ENCODE measurements at places on chromosomes 5 and 9. TPM values are rescaled to one million over a fixed set of nuclear protein-coding genes. Genes with fewer than 3 reads are reported as not detected.

DNA sequence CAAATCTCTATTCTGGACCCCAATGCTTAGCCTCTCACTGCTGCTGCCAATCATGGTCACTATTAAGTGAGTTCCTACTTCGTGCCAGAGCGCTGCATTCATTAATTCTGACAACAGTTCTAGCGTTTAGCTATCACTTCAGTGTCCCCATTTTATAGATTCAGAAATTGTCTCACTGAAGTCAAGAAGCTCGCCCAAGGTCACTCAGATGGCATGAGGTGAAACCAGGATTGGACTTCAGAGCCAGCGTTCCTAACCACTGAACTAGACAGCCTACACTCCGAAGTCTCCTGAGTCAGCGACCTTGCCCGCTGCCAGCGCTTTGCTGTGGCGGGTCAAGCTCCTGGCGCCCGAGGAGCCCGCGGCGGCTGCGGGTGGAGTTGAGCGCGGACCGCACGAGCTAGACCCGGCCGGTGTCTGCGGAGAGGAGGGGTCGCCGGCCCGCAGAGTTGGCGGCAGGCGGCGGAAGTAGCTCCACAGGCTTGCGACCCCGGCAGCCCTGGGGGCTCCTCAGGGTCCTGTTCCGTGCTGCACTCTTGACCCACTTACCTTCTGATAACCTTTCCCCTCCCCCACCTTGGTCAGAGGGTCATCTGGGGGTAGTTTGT, 2.1 kb upstream of the GABRB2 start:
- no peak overlapping the region for H3K27ac ChIP-seq
- peaks cover 15% of the 10 kb centered on the region for H3K4me1 ChIP-seq
- no peaks in the 10 kb centered on the region for H3K36me3 ChIP-seq
- H3K4me3 ChIP-seq: peak overlapping the region; percentile 11
- no peak for DNase-seq
- H3K27me3 ChIP-seq: no peaks in the 10 kb centered on the region

GRCh38 chr9:131582056-131582455, 36.7 kb downstream of the PRRT1B start:
- DNase-seq: no peak
- peaks cover 78% of the 10 kb centered on the region for H3K36me3 ChIP-seq
- no peak overlapping the region for H3K4me3 ChIP-seq
- no peaks in the 10 kb centered on the region for H3K4me1 ChIP-seq

GRCh38 chr5:121239951-121240350, 611.7 kb upstream of the FTMT start:
- H3K36me3 ChIP-seq: no peaks in the 10 kb centered on the region
- no peak overlapping the region for H3K4me3 ChIP-seq
- no peak for DNase-seq
- no peaks in the 10 kb centered on the region for H3K4me1 ChIP-seq

DNA sequence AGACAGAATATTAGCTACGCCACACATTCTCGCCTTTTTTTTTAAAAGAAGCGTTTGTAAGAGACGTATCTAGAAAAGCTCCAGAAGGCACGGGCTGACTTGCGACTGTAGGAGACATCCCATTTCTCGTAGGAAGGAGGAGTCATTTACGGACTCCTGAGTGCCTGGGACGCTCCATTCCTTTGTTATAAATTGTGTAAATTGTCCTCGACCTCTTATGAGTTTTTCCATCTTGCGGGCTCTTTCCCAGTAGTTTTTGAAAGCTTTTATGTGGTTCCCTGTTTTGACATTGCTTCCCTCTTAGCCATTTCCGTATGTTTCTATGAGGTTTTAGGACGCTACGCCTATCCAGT, 1.0 kb downstream of the RABL6 start:
- H3K36me3 ChIP-seq: peaks cover 3% of the 10 kb centered on the region
- H3K27me3 ChIP-seq: no peaks in the 10 kb centered on the region

GRCh38 chr5:142432369-142432863, 107.6 kb upstream of the SPRY4 start:
- no peaks in the 10 kb centered on the region for H3K27me3 ChIP-seq
- no peak for DNase-seq

GRCh38 chr5:92554447-92555085, 1026.5 kb downstream of the NR2F1-AS1 start:
- H3K36me3 ChIP-seq: no peaks in the 10 kb centered on the region
- H3K27ac ChIP-seq: no peak overlapping the region
- no peak overlapping the region for H3K4me3 ChIP-seq
- no peaks in the 10 kb centered on the region for H3K4me1 ChIP-seq
- H3K27me3 ChIP-seq: no peaks in the 10 kb centered on the region

DNA sequence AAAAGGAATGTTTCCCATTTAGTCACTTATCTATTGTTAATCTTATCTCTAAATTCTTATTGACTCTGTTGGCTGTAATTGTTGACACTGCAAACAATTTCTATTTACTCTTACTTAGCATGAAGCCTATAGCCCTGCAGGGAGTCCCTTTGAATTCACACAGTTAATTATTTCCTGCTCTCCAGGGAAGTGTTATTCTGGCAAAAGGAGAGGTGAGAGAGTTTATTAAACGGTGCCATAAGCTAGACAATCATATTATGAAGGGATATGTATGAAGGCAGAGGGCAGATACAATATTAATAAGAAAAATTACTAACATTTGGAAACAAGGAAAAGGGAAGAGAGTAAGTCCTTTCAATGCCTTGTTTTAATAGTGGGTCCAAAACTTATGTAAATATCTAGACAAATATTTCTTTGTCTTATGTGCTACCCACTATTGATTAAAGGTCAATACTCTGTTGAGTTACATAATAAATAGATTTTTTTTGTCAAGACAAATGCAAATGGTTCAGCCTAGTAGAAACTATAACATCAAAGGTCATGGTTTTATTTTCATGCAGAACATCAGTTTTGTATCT, 107.1 kb downstream of the CDH18 start:
- no peaks in the 10 kb centered on the region for H3K4me1 ChIP-seq
- no peak overlapping the region for H3K4me3 ChIP-seq
- H3K36me3 ChIP-seq: no peaks in the 10 kb centered on the region
- DNase-seq: no peak
- no peaks in the 10 kb centered on the region for H3K27me3 ChIP-seq
- no peak overlapping the region for H3K27ac ChIP-seq

DNA sequence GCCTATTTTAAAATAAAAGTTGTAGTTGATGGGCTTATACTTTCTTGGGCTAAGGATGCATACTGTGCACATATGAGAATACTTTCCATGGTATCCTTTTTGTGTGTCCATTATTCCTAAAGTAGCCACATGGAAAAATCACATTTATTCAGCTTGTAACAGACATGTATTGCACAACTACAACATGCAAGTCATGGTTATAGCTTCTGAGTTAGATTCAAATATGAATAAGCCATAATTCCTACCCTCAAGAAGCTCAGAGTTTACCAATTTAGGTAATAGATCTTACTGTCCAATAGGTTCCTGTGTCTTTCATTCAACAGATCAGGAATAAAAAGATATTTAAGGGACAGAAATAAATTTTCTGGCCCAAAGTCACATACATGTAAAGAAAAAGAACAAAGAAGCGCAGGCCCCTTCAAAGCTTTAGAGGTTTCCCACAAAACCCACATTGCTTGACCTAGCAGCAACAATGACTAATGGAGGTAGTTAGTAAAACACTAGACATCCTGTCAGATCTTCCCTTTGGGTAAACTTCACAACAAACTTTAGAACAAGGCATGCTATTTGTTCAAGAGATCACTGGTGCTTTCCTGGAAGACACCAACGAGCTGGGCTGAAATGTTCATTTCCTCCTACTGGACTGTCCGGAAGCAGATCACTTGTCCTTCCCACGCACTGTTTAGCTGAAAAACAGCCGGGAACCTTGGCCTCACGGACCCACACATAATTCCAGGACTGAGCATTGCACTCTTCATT, 78.4 kb upstream of the ITGA1 start:
- no peak overlapping the region for H3K4me3 ChIP-seq
- no peaks in the 10 kb centered on the region for H3K4me1 ChIP-seq
- no peak overlapping the region for H3K27ac ChIP-seq
- DNase-seq: no peak
- no peaks in the 10 kb centered on the region for H3K36me3 ChIP-seq

- no peaks in the 10 kb centered on the region for H3K36me3 ChIP-seq
- H3K4me3 ChIP-seq: no peak overlapping the region
- H3K27me3 ChIP-seq: no peaks in the 10 kb centered on the region
- no peak for DNase-seq
These were observed 141.8 kb downstream of the YIPF5 start for GRCh38 chr5:144028636-144029035.

- peaks cover 29% of the 10 kb centered on the region for H3K4me1 ChIP-seq
- no peak for DNase-seq
- no peak overlapping the region for H3K4me3 ChIP-seq
These were observed 14.0 kb upstream of the CHD1 start for GRCh38 chr5:98942847-98943246.

SVEP1 gene
- 84.5 TPM for total RNA-seq

CTXN3 gene
- total RNA-seq: not detected

GRCh38 chr5:181207214-181207959, 2.4 kb upstream of the TRIM7 start:
- H3K27me3 ChIP-seq: no peaks in the 10 kb centered on the region
- peak overlapping the region; percentile 64 for H3K4me3 ChIP-seq
- no peak for DNase-seq
- H3K27ac ChIP-seq: peak overlapping the region; percentile 87

IFNE gene
- 3.2 TPM for total RNA-seq

UBTD2 gene
- 22.8 TPM for total RNA-seq

EMB gene
- 10.1 TPM for total RNA-seq

DNA sequence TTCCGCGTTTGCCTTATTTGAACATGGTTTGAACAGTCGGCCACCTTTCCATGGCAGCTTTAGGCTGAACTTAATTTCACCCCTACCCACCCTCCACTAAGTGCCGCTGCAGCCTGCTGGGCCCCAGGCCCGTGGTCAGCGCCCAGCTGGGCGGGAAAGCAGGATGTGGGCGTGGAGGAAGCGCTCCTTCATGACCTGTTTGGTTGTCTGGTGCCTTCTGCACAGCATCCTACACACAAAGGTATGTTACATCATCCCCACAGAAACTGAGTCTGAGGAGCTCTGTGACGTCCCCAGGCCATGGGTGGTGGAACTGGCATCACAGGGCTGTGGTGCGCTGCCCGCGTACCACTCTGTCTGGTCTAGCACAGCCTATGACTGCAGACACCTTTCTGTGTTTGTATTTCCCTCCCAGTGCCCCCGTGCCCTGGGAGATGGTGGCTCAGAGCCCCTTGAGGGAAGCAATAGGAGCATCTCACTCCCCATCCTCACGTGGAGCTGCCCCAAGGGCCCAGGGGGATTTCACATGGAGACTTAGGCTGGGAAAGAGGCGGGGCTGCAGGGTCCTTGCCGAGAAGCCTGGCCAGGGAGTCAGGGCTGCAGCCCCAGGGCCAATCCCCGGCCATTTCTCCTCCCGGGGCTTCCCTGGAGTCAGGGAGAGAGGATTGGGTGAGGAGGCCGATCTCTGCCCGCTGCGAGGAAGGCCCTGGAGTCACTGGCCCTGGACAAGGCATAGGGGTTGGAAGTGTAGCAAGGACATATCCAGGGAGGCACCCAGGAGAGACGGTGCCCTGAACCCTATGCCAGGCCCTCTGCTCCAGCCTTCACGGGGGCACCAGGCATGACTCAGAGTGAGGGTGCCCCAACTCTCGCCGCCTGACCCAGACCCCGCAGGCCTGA, 37.5 kb upstream of the SUSD3 start:
- no peak overlapping the region for H3K27ac ChIP-seq
- H3K4me1 ChIP-seq: no peaks in the 10 kb centered on the region
- H3K36me3 ChIP-seq: no peaks in the 10 kb centered on the region
- DNase-seq: no peak

GRCh38 chr5:126577415-126577814, 17.6 kb downstream of the ALDH7A1 start:
- no peak overlapping the region for H3K27ac ChIP-seq
- no peaks in the 10 kb centered on the region for H3K36me3 ChIP-seq
- no peaks in the 10 kb centered on the region for H3K27me3 ChIP-seq
- no peak for DNase-seq

All from vagina (tissue), 2 donors.